AG09309 (cell line): ENCODE measurements at places on chromosomes 1 and 21.

DNA sequence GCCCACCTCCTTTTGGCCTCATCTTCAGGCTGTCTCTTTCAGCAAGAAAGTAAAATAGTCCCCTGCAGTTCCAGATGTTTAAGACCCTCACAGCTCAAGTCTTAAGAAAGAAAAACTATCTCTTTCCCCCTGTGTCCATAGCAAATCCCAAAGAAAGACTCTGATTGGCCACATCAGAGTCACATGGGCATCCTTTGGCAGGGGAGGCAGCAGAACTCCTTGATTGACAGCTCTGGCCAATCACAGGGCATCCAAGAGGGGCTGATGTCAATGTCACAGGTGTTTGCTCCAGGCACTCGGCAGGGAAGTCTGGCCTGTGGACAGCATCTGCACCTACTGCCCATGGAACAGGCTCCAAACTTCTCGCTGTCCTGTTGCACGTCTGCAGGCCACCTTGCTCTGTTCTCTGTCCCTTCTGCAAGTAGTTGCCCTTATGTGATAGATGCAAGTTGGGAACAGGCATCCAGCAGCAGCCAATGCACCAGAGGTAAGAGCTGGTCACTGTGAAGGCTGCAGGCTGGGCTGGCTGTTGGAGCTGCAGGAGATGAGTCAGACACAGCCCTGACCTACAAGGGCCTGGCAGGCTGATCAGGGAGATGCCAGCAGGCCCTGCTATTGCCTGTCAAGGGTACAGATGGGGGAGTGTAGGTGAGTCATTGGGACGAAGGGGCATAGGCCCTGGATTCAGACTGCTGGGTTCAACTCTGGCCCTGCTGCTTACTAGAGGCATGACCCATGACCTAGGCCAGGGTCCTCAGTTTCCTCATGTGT lies 96.8 kb upstream of the TMEM51 start:
- DNase-seq, result peak; percentile 11

DNA sequence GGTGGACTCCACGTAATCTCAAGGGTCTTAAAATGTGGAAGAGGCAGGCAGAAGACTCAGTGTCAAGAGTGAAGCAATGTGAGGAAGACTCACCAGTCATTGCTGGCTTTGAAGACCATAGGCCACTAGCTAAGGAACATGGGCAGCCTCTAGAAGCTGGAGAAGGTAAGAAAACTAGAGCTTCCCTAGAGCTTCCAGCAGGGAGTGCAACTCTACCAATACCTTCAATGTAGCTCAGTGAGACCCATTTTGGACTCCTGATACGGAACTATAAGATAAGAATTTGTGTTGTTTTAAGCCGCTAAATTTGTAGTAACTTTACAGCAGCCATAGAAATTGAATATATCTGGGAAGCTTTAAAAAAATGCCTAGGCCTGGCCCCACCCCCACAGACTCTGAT lies 18.9 kb downstream of the METTL13 start:
- DNase-seq, result no peak

GRCh38 chr1:1144122-1144842 lies 28.4 kb upstream of the C1orf159 start:
- no peak for DNase-seq

GRCh38 chr1:60878323-60878722 lies 204.0 kb upstream of the NFIA start:
- DNase-seq, result no peak

GRCh38 chr1:166378805-166379204 lies 212.0 kb upstream of the FAM78B start:
- no peak for DNase-seq

DNA sequence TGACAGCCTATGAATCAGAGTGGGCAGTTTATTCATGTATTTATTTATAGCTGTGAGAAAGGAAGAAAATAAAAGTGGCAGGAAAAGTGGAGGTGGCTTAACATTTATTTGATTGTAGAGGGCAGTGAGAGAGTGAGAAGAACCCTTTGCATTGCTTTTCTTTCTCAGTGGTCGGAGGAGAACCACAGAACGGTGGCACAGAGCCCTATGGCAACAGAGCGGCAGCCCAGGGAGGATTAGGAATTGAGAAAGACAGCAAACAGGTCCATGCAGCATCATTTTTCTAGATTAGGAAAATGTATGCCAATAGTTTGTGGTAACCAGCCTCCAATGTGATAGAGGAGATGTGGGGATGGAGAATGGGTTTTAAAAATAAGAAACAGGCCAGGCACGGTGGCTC lies 53.1 kb downstream of the NMNAT2 start:
- no peak for DNase-seq
